ENCODE measurements at places on chromosomes 1 and 21.

- no peak for DNase-seq
These were observed 137.8 kb downstream of the KCNK2 start for GRCh38 chr1:215220346-215220745.

DNA sequence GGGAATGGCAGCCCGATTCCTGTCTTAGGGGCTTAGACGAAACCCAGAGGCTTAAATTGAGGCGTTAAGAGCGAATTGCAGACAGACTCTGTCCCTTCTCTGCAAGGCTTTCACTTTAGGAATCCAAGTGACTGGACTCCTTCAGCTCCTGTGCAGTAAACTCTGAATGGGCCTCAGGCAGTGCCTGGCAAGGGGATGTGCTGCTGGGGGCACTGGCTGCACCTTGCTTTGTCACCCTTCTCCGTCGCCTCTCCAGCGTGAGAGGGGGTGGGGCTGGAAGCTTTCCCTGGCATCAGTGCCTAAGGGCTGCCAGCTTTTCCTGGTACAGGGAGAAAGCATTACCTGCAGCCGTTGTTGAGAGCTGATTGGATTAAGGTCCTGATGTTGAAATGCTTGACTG is 39.9 kb upstream of the NFASC start:
- DNase-seq, result peak; percentile 49

- DNase-seq, result no peak
These were observed 7.8 kb upstream of the MMEL1 start for GRCh38 chr1:2640626-2641025.

DNA sequence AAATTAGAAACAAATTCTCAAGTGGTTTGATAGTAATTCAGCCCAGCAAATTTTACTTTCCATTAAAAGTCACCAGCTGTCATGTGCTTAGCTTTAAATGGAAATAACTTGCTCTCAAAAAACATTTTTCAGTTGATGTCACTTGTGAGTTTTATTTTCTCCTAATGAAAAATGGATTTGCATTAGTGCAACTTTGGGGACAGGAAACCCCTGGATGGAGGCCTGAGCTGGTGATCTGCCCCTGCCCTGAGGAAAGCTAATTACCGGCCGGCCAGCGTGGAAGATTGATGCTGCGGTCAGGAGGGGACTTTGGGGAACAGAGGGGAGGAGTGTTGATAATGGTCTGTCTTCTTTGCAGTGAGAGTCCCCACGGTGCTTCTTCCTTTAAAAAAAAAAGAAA is 66.8 kb upstream of the ANGPTL1 start:
- peak; percentile 32 for DNase-seq

- DNase-seq, result no peak
These were observed 2.7 kb downstream of the GSTM4 start for GRCh38 chr1:109658533-109659042.

DNA sequence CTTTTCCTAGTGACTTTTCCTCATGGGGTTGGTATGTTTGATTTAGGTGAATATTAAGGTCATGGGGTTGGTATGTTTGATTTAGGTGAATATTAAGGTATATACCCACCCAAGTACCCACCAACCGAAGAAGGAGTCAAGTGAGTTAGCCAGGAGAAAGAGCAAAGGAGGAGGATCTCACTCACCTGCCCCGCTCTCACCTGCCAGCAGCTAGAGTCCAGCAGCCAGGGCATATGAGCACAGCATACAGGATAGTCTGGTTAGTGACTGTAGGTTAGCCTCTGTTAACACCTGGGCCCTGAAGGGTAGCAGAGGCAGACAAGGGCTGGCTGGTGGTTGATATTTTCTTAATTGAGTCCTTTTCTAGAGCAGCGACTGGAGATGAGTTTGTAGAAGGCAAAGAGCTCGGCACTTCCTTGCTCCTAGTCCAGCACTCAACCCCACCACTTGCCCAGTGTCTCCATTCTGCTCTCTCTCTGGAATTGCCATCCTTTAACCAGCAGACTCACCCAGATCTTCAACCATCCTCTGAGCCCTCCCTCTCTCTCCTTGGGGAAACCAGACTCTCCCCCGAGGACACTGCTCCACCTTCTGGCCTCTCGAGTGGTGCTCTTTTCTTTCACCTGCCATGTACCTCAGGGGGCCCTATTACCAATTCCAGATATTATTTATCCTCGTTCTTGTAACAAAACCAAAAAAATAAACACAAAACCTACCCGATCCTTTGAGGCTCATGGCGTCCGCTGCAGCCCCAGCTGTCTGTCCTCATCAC is 16.3 kb upstream of the DESI2 start:
- no peak for DNase-seq

GRCh38 chr1:171296897-171297296 is 17.1 kb upstream of the FMO4 start:
- no peak for DNase-seq

DNA sequence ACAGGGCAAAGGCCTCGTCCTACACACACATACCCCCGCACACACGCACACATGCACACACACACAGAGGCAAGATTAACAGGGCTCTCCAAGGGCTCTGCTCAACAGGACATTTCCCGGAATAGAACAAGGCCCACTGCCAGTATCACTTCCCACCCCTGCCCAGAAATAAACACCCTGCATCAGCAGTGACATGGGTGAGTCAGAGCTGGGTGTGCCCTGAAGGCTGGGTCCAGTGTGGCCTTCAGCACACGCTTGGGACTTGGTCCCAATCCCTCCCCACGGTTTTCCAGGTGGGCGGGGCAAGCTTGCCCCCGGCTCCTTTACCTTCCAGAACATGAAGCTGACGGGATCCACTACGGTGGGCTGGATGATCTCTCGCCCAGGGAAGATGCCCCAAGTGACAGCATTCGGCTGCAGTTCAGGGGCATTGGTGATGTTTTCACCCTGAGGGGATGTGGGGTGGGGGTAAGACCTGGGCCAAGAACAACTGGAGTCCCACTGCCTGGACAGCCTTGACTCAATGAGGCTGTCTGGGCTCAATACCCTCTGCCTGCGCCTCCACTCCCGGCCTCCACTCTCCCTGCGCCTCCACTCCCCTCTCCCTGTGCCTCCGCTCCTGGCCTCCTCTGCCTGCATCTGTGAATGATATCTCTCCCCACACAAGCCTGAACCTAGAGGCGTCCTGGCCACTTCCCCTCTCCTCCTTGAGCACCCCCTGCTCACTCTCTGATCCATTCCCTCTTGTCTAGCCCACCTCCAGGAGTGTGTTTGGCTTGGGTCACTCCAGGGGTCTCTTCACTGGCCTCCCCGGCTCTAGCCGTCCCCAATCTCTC is 14.7 kb downstream of the MTHFR start:
- no peak for DNase-seq

DNA sequence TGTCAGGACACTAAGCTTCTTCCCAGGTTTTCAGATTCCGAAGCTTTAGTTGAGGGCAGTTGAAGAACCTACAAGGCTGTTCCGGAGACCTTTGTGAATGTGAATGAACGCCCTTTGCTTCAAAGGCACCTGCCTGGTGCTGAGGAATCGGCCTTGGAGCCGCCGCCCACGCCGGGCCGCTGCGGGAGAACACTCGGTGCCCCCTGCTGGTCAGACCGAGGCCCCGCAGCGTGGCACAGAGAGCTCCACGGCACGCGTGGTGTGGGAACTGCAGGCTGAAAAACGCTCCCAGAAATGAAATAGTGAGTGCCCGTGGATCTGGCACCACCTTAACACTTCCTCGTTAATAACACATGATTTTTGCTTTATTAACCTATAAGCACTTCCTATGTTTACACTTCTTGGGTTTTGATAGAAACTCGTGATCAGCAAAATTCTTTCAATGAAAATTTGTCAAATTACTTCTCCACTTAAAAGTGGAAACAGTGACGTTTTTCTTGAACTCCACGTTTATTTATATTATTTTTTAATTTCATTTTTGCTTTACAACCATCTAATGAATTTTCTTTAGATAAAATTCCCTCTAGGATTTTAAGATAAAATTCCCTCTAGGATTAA is 460.6 kb downstream of the DSCAM start:
- no peak for DNase-seq

DNA sequence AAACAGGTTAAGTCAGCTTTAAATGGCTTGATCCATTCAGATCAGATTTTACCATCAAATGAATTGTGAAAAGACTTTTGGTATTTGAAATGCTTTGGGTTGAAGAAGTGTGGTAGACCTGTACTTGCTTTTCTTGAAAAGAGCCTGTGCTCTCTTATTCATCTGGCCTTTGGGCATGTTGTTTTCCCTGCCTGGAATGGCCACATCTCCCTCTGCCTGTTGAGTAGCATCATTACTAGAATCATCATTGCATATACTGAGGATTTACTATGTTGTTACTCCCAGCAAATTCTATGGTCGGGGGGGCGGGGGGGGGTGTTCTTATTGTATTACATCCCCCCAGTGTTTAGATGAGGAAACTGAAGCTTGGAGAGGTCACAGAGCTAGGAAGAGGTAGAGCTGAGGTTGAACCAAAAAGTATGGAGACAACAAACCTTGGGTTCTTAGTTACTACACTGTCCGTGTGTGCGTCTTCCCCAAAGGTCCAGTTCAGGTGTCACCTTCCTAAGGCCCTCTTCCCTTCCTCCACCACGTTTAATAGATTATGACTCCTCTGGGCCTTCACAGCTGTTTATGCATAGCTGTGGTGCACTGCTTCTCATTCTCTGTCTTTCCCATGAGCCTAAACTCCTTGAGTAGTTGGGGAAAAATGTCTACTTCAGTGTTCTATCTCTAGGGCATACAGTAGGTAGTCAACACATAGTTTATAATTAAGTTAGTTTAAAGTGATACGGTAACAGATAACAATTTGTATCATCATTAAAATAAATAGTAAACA is 246.4 kb upstream of the HOOK1 start:
- DNase-seq, result no peak

GRCh38 chr21:32765058-32765457 is 6.5 kb downstream of the PAXBP1 start:
- no peak for DNase-seq

GRCh38 chr21:42862774-42863503 is 16.4 kb downstream of the WDR4 start:
- DNase-seq, result no peak

DNA sequence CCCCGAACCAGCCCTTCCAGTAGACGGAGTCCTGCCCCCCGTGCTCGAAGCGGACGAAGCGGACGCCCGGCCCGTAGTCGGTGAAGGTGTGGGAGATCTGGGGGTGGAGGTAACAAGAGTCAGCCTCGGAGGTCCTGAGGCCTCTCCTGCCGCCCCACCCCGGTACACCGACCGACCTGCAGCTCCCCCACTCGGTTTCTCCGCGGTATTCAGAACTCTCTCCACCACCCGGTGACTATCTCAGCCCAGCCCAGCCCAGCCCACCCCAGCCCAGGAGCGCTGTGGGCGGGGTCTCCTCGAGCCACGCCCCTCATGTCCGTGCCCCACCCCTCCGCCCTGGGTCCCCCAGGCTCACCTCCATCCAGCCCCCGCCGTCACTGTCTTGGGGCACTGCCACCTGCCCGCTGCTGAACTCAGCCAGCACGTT is 5.5 kb downstream of the FBXO2 start:
- no peak for DNase-seq

DNA sequence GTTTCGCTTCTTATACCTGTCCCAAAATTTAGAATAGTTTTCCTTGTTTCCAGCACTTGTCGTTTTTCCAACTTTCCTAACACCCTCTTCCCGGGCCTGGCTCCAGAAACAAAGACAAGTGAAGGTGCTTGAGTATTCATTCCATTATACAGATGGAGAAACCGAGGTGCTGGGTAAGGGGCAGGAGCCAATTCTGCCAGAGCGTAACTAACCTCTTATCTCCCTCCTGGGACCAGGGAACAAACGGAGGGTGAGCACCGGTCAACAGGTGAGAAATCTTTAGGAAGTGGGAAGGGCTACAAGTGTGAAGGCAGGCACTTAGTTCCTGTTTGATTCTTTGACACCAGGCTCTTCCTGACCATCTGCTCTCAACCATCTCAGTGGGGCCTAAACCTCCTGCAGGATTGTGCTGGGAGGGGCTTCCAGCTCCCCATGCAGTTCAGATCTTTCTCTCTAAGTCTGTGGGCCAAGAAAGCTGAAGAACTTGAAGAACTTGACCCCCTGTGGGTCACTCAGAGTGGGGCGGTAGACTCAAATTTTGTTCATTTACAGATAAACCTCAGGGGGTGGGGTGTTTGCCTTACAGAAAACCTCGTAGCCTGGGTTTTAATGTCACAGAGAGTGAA is 8.7 kb downstream of the PLXNA2 start:
- DNase-seq, result no peak

GRCh38 chr1:66383611-66384010 is 150.3 kb upstream of the SGIP1 start:
- no peak for DNase-seq

DNA sequence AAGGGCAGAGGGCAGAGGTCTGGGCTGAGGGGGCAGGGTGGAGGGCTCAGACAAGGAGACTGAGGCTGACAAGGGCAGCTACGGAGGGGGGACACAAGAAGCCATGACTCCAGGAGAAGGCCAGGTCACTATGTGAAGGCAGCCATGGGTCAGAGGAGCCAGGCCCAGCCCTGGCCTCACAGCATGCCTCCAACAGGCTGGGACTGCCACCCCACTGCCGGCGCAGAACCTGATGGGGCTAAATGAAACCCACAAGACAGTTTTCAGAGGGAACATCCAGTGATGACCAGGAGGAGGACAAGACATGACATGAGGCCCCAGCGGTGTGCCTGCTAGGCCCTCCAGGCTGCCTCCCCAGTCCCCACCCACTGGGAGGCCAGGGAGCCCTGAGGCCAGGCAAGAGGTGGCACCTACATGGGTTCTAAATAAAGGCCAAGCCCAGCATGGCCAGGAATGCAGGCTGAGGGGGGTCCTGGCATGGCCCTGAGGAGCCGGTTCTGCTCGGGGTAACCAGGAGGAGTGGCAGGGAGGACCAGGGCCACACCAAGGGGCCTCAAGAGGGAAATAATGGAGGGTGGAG is 27.3 kb upstream of the LSS start:
- DNase-seq, result no peak

- no peak for DNase-seq
These were observed 1512.7 kb upstream of the TPTE start for GRCh38 chr21:9008636-9009035.

GRCh38 chr1:12447307-12447706 is 170.7 kb downstream of the DHRS3 start:
- DNase-seq, result no peak

GRCh38 chr21:39952265-39952664 is 85.0 kb downstream of the PCP4 start:
- DNase-seq, result no peak

DNA sequence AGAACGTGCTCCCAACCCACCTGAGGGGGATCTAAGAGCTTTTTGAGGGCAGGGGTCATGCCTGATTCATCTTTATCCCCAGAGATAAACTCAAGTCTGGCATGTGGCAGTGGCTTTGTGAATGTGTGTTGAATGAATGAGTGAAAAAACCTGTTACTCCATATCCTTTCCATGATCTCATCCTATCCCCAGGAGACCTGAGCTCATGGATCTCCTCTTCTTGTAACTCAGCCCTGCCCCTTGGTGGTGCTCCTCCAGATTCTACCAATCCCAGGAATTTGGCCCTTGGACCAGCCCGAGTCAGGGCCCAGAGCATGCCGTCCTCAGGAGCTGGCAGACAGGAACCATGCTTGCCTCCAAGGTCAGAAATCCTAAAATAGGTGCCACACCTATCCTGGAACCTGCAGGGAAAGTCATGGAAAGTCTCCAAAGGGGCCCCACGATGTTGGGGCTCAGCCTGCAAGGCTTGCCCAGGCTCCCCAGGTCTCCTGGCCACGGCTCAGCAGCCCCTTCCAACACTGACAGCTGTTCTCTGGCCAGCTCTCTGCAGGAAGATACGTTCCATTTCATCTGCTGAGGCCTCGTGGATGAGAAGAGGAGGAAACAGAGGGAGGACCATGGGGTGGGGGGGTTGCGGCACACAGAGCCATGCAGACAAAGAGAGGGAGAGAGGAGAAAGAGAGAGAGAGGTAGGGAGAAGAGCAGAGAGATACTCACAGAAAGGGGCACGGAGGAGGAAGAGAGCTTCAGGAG is 214.6 kb downstream of the TRABD2B start:
- no peak for DNase-seq

- DNase-seq, result no peak
These were observed 38.8 kb downstream of the ERG start for GRCh38 chr21:38459490-38459889.
